ENCODE measurements at places on chromosomes 1 and 21.

DNA sequence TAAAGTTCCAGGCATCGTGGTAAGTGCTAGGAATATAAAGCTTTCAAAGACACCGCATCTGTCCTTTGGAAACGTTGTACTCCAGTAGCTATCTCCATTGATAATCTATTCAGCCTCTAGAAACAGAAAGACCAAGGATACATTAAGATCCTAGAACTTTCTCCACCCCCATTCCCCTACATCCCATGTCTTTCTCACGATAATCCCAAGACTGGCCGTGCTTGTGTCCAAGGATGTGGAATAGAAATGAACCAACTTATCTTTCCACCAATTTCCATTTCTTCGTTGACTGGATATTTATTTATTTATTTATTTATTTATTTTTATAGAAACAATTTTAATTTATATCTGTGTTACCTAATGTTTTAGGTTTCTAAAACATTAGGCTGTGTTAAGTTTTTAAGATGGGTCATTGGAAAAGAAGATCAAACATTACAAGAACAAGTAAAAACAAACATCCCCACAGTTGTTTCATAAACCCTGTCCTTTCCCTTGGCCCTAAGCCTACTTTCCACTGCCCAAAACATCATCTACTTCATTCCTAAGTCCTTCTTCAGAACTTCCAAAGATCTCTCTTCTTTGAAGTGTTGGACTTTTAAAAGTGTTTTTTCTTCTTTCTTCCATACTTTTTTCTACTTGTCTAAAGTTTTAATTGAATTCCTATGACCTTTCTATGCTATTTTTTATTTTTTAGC is 39.7 kb downstream of the LRRC8C start:
- no peak for DNase-seq

DNA sequence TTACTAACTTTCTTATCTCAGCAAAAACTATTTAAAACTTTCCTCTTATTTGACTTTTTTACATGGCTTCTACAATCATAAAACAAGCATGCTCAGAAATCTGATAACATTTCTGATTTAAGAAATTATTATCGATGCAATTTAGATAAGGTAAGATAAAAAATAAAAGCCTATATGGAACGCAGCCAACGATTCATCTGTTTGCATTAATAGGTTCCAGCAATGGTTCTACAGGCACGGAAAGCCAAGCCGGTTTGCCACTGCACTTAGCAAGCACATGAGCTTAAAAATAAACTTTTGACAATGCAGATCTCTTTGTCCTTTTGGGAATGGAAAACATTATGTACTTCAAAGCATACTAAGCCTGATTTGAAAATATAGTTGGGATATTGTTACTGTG is 77.5 kb upstream of the KCNK2 start:
- DNase-seq, result no peak

DNA sequence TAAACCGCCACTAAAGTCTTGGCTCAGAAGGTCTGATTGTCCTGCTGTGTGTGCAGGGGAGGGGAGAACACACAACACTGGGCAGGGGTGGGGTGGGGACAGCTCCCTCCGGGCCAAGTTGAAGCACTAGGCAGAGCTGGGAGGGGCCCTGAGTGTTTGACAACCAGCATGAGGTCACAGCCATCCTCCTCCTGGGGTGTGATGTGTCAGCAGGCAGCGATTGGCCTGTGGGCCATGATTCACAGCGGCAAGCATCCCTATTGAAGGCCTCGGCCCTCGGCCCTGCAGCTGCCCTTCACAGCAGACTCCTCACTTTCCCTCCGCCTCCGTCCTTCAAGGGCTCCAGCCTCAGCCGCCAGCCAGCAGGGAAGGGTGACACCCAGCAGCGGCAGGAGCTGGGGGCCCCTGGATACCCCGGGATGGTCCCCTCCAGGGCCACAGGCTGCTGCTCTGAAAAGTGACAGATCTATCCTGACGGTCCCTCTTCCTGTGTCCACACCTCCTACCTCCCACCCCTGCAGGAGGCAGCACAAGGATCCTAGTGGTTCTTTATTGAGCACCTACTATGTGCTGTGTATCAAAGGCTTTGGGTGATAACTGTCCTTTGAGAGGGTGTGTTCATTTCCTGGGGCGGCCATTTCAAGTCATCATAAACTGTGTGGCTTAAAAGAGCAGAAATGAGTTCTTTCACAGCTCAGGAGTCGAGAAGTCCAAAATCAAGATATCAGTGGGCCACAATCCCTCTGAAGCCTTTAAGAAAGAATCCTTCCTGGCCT is 66.0 kb upstream of the SLC25A33 start:
- peak; percentile 37 for DNase-seq

DNA sequence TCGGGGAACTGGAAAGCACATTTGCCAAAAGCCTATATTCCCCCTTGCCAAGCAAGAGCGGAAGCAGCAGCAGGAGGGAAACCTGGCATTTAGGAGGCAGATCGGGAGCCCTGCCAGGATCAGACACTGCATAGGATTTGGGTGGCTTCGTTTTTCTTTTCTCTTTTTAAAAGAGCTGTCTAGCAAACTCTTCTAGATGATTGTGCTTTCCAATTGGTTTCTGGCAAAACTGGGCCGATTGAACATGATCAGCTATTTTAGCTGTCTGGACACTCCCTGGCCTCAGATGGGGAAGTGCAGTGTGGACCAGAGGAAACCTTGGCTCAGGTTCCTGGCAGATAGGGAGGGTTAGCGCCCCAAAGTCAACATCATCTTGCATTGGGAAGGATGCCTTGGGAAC is 414.0 kb upstream of the KAZN start:
- DNase-seq, result no peak

DNA sequence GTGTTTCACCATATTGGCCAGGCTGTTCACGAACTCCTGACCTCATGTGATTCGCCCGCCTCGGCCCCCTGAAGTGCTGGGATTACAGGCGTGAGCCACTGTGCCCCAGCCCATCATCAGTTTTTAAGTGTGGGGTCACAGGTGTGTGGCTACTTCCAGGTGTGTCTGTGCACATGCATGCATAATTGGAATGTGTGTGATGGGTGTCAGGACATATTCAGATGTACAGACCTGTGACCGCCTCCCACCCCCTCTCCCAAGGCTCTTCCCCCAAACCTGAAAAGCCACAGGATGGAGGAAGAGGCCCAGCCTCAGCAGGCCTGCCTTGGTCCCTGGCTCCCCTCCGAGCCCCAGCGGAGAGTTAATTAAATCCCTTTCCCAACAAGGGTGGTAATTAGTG is 37.3 kb upstream of the CSF3R start:
- DNase-seq, result no peak

GRCh38 chr1:203177036-203177405 is 1.4 kb upstream of the MYBPH start:
- no peak for DNase-seq

GRCh38 chr21:45536301-45537081 is 5.7 kb downstream of the SLC19A1 start:
- DNase-seq, result no peak

DNA sequence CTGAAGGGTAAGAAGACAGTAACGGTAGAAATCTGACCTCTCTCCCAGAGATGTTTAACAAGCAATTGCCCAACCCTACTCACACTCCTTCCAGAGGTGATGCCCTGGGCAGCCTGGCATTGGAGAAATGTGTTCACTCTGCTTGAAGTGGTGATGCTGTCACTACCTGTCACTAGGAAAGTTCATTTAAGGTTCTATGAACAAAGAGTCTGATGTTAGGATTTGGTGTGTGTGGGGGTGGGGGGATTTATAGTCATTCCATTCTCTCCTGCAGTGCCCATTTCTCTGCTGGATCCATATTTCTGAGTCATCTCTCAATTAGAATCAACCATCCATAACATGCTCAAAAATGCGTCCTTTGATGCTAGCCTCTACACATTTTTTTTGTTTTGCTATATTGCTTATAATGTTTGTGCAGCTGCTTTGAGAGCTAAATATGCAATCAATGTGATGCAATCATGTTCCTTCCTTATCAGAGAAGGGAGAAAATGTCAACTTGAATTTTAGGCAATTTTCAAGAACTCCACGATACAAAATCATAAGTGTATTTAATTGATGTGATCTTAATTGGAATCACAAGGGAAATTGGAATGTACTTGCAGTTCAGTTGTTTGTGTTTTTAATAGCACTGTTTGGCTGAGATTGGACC is 173.9 kb downstream of the DUSP10 start:
- DNase-seq, result peak; percentile 27

DNA sequence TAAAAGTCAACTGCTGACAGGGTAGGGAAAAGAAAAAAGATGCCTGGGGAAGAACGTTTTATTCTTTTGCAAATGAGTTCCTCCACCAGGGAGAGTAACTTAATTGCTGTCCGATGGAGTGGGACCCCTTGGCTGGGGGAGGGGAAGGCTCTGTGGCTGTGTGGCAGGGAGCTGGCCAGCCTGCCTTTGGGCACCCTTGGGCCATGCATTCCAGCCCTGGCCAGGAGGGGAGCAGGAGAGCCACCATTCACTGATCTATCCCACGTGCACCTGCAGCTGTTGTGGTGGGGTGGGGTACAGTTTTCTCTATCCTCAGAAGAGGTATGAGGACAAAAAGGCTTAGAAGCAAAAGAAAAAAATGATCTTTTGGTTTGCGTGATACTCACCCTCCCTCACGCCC is 116.9 kb downstream of the KCNK1 start:
- no peak for DNase-seq

GRCh38 chr21:16409352-16409751 is 679.6 kb downstream of the USP25 start:
- no peak for DNase-seq

DNA sequence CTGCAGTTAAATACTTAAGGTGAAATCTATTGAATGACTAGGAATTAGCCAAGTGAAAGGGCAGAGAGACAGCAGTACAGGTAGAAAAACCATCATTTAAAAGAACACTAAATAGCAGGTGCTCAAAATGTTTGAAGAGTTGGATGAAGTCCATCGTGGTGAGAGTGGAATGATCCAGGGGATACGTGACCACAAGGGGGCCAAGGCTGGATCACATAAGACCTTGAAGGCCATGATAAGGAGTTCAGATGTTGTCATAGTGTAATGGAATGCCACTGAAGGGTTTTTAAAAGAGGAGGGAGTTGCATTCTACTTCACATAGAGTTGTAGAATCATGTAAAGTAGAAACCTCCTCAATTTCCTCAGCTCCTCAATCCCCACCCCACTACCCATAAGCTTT is 34.8 kb upstream of the HOOK1 start:
- no peak for DNase-seq
